Stimulated activated CD4-positive, alpha-beta T cell treated with anti-CD3 and anti-CD28 coated beads, Interleukin-1b, Interleukin-23, amount 100 ng/mL, for 1 hour (primary cell): ENCODE measurements at places on chromosomes 5 and 9.

- DNase-seq, result no peak
Measured at GRCh38 chr5:158407824-158408195, 548.9 kb upstream of the CLINT1 start.

- no peak for DNase-seq
Measured at GRCh38 chr5:31113101-31113500, 80.4 kb upstream of the CDH6 start.

- DNase-seq, result no peak
Measured at GRCh38 chr5:160083501-160083900, 35.7 kb downstream of the PWWP2A start.

- no peak for DNase-seq
Measured at GRCh38 chr5:23825196-23825595, 317.8 kb downstream of the PRDM9 start.

DNA sequence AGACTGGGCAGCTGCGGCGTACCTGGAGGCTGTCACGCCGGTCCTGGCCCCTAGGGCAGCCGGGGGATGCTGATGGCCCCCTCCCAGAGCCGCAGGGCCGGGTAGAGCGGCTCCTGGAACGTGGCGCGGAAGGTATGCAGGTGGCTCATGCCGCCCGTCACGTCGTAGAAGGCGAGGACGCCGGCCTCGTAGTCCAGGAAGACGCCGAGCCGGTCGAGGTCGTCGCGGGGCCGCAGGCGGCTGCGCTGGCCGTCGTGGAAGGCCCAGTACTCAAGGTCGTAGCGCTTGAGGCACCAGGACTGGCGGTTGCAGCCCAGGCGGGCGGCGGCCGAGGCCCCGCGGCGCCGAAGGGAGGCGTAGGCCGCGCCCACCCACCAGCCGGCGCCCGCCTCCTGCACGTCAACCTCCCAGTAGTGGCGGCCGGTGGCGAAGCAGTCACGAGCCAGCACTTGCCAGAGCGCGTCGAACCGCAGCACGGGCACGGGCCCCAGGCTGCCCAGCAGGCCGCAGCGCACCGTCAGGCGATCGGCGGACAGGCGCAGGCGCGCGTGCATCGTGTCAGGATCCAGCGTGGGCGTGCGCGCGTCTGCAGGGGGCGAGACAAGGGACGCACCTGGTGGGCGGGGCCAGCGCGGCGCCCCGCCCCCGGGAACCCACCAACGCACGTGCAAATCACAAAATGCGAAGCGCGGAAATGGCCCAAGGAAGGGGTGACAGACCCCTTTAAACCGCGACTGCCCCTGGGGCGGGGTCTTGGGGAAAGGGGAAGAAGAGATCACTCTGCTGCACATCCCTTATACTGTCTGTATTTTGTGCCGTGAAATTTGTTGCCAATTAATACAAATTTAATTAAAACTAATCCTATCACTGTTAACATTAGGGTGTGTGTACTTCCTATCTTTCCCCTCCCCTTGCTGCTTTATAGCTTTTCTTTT, 31.2 kb downstream of the NANS start:
- no peak for DNase-seq

DNA sequence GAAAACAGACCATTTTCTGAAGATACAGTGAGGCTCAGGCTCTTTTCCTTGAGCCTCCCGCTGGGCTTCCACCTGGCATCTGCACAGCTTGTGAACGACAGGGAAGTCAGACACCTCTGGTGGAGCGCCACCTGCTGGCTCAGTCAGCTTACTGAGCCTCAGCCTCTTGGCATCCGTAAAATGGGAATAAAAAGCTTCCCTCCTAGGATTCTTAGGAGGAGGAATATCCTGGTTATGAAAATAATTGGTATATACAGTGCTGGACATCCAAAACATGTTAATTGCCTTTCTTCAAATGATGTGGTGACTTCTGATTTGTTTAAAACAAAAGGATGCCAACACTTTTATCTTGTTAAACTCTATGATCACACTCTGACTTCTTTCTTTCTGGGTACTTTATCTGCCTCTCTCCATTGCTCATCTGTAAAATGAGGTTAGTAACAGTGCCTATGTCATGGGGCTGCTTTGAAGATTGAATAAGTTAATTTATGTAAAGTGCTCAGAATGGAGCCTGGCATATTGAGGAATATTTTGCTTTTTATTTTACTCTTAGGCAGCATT, 67.5 kb downstream of the MAMDC2 start:
- peak; percentile 21 for DNase-seq

GRCh38 chr5:133259199-133259997, 207.6 kb downstream of the HSPA4 start:
- no peak for DNase-seq

GRCh38 chr5:64680289-64680688, 10.0 kb upstream of the SHISAL2B start:
- no peak for DNase-seq

DNA sequence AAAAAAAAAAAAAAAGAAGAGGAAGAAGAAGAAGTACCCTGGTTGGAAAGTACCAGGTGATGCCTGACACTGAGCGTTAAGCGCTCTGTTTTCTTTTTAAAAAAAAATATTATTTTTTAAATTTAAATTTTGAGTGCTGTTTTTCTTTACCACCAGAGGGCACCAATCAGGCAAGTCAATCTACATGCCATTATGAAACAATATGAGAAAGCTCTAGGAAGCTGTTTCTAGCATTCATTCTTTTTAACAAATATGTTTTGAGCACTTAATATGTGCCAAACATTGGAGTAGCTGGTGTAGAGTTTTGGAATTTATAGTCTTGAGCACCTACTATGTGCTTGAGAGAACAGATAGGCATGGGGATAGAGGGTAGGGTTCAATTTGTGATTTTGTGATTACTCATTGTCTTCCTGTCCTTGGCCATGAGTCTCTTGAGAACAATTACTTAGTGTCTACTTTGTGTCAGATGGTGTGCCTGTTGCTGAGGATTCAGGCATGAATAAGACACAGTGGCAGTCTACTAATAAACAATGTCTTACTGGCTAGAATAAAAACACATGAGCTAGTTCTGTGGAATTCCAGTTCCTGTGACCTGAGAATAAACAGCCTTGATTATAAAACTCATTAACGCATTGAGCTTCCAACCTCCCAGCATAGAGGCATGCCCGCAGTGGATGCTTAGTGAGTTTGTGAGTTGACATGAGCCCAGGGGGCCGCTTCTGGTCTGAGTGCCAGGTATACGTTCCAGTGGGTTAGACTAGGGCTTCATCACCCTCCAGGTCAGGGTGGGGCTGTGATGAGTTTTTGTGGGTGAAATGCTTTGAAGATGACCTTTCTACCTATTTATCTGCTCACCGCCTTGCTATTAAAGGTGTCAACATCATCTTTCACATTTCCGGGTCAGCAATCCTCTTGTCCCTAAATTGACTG, 3.0 kb upstream of the UBE2R2 start:
- DNase-seq, result no peak

DNA sequence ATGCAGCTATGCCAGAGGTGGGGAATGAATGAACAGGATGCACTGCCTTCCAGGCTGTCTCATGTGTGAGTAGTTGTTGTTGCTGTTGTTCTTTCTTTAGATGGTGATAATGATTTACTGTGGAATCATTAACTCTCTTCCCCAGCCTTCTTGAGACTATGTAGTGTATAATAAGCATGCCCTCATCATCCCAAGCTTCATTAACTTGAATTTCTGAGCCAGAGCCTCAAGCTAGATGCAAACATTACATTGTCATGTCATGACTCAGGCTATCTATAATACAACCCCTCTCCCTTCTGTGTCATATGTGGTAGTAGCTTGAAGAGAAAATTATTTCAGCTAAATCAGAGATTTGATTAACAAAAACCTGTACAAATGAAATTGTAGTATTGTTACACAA, 10.0 kb upstream of the ADAMTSL1 start:
- DNase-seq, result no peak

DNA sequence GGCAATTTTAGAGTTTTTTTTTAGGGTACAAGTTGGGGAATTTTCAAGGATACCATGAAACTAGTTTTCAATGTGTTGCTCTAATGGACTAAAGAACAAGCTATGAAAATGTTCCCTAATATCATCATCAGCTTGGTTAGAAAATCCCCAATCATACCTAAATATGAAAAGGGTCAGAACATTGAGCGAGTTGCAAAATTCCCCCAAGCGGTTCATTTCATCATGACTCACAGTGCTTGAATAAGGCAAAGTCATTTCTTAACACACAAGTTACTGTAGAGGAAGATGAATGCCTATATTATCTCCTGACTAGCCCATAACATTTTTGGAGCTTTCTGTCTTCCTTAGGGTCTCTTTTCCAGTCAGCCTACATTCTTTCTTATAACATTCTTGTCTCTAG, 62.7 kb downstream of the ST8SIA4 start:
- DNase-seq, result no peak

DNA sequence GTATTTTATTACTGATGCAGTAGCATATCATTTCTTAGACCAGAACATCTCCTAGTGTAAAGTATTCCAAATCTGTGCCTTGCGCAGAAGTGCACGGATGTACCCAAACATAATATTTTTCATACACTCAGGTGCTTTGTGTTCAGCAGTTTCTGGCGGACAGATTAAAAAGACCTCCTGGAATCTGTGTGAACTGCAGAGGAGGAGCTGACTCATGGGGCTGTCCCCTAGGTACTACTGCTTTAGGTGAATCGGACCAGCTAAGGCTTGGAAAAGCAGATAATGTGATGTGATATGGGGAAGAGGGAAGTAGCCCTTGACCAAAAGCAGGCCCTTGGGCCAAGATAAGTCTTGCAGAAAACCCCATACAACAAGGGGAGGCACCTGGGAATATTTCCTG, 310.1 kb downstream of the PLK2 start:
- no peak for DNase-seq

DNA sequence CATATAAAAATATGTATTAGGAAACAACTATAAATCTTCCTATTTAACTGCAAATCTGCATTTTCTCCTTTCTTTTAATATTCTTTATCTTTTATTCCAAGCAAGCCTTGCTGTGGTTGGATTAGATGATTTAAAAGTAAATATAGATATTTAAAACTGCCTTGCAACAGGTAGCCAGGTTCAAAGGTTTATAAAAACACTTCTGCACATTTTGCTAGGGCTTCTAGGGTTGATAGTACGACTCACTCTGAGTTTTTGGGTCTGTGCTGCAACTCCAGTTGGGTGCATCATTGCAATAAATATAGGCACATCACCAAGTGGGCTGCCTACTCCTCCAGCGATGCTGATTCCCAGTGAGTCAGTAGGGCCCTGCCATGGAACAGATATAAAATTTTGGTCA, 167.7 kb downstream of the MPDZ start:
- no peak for DNase-seq

DNA sequence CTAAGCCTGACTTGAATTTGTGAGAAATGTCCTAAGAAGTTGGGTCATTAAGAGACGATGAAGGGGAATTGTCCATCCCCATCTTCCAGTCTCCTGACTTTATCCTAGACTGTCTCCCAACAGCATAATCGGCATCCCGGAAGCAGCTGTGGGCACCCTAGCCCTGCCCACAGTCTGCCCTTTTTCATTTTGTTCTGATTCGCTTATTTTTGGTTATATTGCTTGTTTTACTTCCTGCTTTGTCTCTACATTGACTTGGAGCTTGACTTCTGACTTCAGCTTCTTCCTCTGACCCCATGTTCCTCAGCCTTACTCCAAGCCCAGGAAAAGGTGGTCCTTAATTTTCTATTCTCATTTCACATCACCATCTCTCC, 41.8 kb downstream of the UGCG start:
- no peak for DNase-seq

DNA sequence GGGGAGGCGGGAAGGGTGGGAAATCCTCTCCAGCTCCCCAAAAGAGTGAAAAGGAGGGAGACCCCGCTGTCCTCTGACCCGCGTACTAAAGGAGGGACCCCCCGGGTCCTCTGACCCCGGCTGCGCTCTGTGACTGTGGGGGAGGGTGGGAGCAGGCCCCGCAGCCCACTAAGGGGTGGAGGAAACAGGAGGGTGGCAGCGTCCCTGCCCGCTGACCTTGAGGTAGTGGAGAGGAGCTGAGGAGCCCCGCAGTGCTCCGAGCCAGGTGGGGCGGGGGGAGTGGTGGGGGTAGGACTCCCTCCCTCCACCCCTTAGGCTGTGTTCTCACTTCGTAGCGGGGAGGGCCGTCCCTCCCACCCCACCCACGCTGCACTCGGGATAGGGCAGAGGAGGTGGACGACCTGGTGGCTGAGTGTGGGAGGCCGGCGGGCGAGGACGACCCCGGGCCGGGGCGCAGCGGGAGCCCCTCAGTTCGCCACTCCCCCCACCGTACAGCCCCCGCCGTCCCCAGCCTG, 449 bp upstream of the ADCY2 start:
- no peak for DNase-seq

GRCh38 chr5:93610581-93611272, 27.7 kb downstream of the NR2F1 start:
- no peak for DNase-seq

- DNase-seq, result no peak
Measured at GRCh38 chr9:75912951-75913350, 22.5 kb downstream of the PCSK5 start.

GRCh38 chr9:120603591-120603990, 23.6 kb upstream of the CDK5RAP2 start:
- no peak for DNase-seq

DNA sequence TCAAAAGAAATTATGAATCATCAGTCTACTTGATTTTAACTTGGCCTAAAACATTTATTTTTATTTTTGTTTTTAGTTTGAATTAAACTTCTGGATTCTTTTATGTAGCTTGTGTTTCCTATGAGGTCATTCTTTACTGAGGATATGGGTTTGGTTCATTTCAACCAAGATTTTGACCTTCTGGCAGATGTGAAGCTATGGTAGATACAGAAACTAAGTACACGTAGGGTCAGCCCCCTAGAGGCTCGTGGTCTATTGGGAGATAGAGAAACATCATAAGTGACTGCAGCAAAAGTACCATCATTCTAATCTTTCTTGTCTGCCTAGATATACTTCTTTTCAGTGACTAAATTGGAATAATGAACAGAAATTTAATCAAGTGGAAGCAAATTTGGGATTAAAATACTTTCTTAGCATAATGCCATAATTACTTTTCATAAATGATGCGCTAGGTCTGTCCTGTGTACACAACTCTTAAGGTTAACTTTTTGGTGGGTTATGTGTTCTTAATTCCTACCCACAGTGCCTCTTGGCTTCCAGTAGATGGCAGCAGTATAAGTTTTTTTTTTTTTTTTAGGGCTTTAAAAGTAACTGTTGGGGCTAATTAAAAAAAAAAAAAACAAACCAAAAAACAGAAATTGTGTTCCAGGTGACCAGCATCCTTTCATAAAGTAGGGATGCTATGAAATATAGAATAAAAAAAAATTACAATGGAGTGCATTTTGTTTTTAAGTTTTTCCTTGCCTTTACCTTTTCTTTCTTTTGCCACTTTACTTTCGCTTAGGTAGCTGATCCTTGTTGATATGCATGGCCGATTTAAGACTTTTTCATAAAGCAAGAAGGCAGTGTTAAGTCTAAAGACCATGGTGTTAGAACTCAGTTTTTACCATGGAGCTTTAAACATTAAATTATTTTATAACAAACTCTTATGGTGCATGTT, 49.9 kb downstream of the LRRTM2 start:
- no peak for DNase-seq

DNA sequence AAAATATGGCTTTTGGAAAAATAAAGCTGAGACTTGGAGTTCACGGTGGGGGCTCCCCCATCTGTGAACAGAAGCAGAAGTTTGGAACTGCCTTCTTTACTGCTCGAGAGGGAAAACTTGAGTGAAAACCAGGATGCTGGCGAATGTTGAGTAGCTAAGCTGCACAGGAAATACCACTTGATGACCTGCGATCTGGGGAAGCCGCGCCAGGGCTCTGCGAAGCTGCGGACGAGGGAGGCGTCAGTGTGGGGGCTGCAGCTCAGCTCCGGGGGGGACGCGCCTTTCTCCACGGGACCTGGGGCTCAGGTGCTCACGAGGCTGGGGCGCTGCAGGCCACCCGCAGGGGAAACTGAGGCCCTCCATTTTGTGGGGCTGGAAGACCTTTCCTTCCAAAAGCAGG, 62.3 kb downstream of the TENT4A start:
- DNase-seq, result no peak

GRCh38 chr5:67166460-67167285, 29.9 kb downstream of the CD180 start:
- DNase-seq, result peak; percentile 45
